ENCODE measurements at places on chromosomes 7 and 10.
A peak's percentile ranks its signal among the peaks of the same experiment; 100 is the strongest.

GRCh38 chr7:73343671-73344380 is 15.9 kb downstream of the FKBP6 start:
- DNase-seq: no peak

DNA sequence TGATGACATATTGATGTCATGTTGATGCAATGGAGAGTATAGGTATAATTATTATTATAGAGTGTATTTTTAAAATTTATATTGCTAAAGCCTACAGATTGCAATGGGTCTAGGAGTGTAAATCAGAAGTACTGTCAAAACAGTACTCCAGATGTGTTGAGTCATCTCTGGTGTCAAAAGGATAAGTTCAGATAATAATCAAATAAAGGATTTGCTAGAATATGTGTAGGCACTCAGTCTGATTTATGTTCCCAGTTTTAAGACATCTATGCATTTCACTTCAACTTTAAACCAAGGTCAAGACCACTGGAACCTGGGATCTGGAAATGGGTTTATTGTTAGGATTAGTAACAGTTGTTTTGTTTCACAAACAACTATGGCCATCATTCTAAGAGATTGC is 342.3 kb upstream of the BMPER start:
- DNase-seq: no peak

DNA sequence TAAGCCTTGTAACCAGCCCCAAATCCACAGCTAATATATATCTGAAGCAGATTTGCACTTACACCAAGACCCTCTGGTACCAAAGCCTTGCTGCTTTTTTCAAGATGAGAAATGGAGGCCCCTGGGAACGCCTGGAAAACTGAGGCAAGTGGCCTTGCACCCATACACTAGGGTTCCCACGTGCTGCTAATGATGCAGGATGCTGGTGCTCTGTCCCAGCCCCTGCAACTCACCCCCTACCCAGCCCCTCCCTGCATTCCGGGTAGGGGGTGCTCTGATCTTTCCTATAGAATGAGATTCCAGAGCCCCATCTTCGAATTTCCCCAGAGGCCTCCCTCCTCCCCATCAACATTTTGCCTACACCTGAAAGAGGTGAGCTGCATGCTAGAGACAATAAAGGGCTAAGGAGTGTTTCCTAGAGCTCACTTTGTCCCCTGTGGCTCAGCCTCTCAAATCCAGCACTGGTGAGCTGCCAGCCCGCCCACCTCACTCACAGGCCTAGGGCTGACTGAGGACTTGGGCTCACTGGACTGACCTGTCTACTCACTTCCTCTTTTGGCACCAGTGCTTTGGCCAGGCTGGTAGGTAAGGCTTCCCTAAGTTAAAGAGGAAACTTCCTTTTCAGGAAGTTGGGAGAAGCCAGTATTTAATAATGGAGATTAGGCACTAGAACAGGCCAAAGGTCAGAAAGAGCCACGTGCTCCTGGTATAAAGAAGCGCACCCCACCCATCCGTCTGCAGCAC is 9.8 kb downstream of the RBP4 start:
- DNase-seq: no peak

DNA sequence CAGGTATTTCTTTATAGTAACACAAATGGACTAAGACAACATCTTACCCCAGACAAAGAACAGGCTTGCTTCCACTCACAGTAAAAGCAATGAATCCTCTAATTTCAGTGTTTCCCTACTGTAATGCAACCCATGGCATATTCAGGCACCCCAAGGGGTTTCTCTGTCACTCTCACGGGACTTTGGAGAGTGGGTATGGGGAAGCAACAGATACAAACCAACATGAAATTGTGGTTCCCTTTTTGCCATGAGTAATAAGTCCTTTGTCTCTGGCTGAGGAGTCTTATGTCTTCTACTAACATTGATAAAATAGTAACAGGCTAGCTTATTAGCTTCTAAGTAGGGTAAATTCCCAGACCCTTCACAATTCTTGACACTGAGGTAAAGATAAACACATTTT is 51.4 kb upstream of the AOAH start:
- no peak for DNase-seq

- peak; percentile 20 for DNase-seq
These were observed 737 bp downstream of the ZMIZ1 start for GRCh38 chr10:79069325-79070080.

DNA sequence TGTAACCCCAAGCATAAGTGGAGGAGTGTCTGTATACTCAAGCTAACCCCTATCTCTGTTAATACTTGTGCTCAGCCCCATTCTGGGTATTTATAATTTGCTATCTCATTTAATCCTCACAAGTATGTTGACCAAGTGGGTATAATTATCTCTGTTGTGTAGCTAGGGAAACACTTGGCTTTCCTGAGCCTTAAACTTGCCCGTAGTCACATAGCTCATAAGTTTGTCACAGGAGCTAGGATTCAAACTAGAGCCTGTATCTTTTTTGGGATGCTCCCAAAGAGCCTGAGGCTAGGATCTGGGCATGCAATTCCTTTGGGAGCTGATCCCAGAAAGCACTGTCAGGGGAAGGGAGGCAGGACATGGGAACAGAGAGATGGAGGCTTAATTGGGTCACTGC is 377.4 kb downstream of the GALNT17 start:
- no peak for DNase-seq

GRCh38 chr10:63825111-63825510 is 303.9 kb downstream of the REEP3 start:
- no peak for DNase-seq

GRCh38 chr10:42809676-42810075 is 27.1 kb downstream of the BMS1 start:
- DNase-seq: no peak

- peak; percentile 20 for DNase-seq
These were observed 7.0 kb upstream of the GBX1 start for GRCh38 chr7:151174246-151175046.

DNA sequence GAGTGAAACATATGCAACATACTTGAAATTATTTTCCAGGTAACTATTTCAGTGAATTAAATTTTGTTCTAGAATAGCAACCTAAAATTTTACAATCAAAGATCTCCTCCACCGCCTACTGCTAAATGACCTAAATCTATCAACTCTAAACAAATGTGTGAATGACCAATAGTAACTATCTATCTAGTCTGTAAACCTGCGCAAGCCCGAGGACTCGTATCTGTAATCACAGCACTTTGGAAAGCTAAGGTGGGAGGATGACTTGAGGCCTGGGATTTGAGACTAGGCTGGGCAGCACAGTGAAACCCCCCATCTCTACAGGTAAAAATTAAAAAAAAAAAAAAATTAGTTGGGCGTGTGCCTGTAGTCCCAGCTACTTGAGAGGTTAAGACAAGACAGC is 83.0 kb downstream of the NEBL start:
- DNase-seq: no peak

DNA sequence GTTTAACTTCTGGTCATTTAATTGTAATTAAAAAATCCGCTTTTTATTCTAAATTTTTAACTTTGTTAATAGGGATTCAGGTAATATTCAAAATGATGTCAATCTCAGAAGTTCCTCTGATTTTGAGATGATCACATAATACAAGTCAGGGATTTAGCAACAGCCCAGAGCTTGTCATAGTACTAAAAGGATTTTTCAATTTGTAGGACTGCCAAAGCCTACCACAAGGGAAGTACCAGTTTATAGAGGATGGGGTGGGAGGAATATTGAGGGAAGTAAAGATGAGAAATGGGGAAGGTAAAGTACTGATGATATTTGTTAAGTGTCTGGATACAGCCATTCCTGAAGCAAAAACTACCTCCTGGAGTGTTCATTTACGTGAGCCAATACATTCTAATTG is 278.2 kb upstream of the TEX47 start:
- no peak for DNase-seq

- DNase-seq: no peak
These were observed 64.8 kb upstream of the SDK1 start for GRCh38 chr7:3236268-3236667.

- no peak for DNase-seq
These were observed 171.4 kb downstream of the SFMBT2 start for GRCh38 chr10:7239312-7239985.

GRCh38 chr7:113000316-113001020 is 86.2 kb downstream of the GPR85 start:
- DNase-seq: no peak

- DNase-seq: peak; percentile 71
These were observed 149.6 kb downstream of the C10orf105 start for GRCh38 chr10:71569775-71570588.

DNA sequence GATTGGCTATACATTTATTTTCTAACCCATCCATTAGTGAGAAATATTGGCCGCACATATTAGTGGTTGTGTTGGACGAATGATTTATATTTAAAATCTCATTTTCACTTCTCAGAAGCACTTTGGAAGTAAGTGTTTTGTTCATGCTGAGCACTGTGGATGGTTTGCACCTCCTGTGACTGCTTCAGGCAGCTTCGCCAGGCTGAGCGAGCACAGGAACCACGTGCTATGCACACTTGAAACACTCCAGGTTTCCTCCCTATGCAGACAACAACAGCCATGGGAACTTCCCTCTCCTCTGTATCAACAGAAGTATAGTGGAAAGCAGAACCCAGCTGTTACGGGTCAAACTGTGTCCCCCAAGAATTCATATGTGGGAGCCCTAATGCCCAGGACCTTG is 67.3 kb upstream of the WDR11 start:
- no peak for DNase-seq

GRCh38 chr7:45938626-45939302 is 17.7 kb upstream of the IGFBP3 start:
- DNase-seq: no peak

DNA sequence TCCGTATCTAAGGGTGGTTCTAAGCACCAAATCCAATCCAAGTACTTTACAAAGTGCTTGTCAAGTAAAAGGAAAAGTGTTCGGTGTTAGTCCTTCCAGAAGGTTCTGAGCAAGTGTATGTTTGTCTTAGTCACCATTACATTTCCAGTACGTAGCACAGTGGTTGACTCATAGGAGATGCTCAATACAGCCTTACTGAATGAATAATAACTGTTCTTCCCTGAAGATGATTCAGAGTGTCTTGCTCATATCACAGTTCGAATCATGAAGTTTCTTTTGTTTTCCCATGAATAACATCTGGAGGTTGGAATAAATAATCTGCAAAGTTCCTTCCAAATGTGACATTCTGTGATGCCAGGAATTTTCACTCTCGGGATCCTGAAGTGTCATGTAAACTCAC is 53.4 kb downstream of the WNT2 start:
- no peak for DNase-seq

- DNase-seq: no peak
These were observed 118.0 kb downstream of the RAB11FIP2 start for GRCh38 chr10:117928741-117929140.

DNA sequence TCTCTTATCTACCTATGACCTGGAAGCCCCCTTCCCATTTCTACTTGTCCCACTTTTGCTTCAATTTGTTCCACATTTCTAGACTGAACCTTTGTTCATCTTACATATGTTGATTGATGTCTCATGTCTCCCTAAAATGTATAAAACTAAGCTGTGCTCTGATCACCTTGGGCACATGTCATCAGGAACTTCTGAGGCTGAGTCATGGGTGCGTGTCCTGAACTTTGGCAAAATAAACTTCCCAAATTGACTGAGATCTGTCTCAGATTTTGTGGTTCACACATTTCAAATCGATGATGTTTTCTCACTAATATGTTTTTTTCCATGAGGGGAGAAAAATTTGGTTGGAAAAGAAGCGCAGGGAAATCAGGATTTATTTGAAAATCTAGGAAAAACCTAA is 406.2 kb upstream of the LRRTM3 start:
- DNase-seq: no peak

GRCh38 chr10:23469596-23470237 is 30.8 kb downstream of the OTUD1 start:
- DNase-seq: no peak

GRCh38 chr7:5082806-5083205 is 37.1 kb downstream of the RBAK start:
- DNase-seq: no peak

DNA sequence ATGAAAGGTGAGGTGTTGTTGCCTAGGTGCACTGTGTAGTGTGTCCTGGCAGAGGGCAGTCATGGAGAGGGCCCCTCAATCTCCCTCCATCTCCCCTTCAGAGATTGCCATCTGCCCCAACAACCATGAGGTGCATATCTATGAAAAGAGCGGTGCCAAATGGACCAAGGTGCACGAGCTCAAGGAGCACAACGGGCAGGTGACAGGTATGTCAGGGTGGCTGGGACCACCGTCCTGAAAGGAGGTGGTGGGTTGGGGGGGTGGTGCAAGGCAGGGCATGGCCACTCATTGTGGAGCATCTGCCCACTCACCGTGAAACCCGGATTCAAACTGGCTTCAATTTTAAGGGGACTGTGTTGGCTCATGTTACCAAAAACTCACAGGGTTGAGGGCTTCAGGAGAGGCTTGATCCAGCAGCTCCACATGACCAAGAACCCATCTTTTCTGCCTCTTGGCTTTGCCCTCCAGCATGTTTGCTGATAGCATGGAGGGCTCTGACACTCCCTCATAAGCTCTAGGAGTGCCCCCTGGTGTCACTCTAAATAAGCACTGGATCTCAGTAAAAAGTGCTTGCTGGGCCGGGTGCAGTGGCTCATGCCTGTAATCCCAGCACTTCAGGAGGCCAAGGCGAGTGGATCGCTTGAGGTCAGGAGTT is 12.2 kb downstream of the ARPC1B start:
- peak; percentile 82 for DNase-seq

- peak; percentile 47 for DNase-seq
These were observed 71.4 kb downstream of the AHR start for GRCh38 chr7:17369691-17370426.

DNA sequence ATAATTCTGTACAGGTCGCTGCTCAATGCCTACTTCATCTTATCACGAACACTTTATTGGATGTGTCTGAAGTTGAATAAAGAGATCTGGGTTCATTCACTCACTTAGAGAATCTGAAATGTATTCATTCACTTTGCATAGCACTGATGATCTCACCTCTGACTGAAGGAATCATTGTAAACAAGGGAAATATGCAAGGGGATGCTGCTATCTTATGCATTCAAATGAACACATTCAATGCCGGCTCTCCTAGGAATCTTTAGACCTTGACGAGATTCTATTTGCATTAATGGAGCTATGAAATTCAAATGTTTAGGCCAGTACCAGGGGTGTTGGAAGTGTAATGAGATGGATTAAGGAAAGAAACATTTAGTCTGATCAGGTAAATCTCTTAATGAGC is 200.6 kb upstream of the COBL start:
- no peak for DNase-seq

- DNase-seq: no peak
These were observed 510.0 kb downstream of the TNS3 start for GRCh38 chr7:47071866-47072265.

DNA sequence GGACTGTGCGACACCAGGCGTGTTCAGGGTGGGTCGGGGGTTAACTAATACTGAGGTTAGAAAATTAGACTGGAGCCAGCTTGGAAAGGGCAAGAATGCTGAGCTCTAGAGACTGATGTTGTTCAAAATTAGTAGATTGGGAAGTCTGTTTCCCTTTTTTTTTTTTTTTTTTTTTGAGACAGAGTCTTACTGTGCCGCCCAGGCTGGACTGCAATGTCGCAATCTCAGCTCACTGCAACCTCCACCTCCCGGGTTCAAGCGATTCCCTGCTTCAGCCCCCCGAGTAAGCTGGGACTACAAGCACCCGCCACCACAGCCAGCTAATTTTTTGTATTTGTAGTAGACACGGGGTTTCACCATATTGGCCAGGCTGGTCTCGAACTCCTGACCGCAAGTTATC is 2.7 kb upstream of the CPVL start:
- DNase-seq: no peak

- peak; percentile 41 for DNase-seq
These were observed 1.2 kb downstream of the SLC18A3 start for GRCh38 chr10:49611166-49611815.

GRCh38 chr7:148367731-148368475 is 222.7 kb upstream of the C7orf33 start:
- DNase-seq: no peak
